ENCODE measurements at places on chromosomes 3 and 15.

DNA sequence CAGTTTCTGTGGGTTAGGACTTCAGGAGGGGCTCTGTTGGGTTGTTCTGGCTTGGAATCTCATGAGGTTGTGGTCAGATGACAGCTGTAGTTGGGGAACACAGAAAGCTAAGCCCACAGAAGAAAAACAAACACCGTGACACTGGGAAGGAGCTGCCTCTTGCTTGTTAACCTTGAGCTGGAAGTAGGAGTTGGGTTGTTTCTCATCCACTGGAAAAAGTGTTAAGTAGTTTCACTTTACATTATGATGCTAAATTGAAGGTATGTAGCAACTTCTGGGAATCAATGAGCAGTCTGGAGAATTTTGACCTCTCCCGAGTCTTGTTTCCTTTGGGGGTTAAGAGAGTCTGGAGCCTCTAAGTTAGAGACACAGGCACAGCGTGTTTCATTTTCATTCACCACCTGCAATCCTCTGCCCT lies 20.4 kb downstream of the HACD3 start:
- no peak for DNase-seq

- no peak for DNase-seq
Observed at GRCh38 chr3:14478956-14479550, 61.1 kb downstream of the GRIP2 start.

DNA sequence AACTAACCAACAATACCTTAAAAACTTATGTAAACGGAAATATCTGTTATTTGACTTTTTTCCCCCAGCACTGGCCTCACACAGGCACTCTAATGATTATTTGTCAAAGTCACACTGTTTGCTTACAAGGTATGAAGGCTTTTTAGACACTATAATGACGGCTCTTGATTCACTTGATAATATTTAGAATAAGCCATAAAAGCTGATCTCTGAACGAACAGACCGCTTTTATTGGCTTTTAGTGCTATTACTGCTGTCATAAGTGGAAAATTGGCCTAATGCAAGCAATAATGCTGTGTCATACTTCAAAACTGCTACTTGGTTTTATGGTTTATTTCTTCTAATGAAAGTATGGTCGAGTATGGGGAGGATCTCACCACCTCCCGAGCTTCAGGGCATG lies 35.1 kb downstream of the MDFIC2 start:
- DNase-seq: no peak

DNA sequence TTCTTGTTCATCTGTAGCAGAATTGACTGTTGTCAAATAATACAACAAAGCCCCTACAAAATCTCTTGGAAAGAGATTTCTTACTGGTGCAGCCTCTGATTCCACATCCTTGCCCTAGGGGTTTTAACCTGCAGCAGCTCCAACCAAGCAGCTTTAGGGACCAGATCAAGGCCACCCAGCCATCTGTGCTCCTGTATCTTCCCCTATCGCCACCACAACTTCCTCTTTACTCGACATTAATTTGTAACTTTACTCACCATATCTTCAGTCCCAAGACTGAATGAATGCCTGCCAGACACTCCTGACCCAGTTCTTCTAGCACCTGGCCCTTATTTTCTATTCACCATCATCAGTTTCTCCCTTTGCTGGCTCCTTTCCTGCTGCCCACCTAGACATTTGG lies 156.6 kb upstream of the IL12A start:
- DNase-seq: no peak

GRCh38 chr3:71360180-71360579 lies 223.3 kb downstream of the FOXP1 start:
- no peak for DNase-seq

- no peak for DNase-seq
Observed at GRCh38 chr3:42499478-42499871, 3.0 kb upstream of the VIPR1 start.

- no peak for DNase-seq
Observed at GRCh38 chr3:137294839-137295238, 337.1 kb downstream of the IL20RB start.

DNA sequence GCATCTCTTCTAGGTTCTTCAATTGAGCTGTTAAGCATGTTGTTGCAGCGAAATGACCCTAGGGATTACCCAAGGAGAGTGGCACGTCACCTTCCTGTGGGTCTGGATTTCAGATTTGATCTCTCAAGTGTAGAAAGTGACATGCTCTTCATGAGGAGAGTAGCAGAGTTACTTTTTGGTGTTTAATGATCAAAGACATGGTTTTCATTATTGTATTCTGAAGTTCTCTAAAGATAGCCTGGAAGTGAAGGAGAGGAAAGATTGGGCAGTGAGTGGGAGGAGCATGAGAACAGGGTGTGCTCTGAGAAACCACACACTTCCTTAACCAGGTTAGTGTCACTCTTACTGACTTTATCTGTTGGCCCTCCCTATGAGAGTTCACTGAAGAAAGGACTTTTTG lies 153.6 kb downstream of the AKAP13 start:
- no peak for DNase-seq

DNA sequence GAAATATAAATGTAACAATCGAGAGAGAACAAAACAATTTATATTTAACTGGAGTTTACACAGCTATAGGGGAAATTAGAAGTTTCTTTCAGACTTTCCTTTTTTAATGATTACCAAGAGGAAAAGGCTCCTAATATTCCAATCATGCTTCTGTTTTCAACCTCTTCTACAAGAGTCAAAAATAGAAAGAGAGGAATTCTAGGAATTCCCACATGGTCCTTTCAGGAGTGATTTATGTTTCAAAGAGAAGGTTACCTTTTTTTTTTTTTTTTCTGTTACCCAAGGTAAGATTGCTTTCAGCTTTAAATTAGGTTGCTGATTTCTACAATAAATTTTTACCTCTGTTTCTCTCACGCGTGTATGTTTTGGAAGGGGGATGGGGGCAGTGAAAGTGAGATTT lies 355.3 kb upstream of the DCBLD2 start:
- DNase-seq: no peak

DNA sequence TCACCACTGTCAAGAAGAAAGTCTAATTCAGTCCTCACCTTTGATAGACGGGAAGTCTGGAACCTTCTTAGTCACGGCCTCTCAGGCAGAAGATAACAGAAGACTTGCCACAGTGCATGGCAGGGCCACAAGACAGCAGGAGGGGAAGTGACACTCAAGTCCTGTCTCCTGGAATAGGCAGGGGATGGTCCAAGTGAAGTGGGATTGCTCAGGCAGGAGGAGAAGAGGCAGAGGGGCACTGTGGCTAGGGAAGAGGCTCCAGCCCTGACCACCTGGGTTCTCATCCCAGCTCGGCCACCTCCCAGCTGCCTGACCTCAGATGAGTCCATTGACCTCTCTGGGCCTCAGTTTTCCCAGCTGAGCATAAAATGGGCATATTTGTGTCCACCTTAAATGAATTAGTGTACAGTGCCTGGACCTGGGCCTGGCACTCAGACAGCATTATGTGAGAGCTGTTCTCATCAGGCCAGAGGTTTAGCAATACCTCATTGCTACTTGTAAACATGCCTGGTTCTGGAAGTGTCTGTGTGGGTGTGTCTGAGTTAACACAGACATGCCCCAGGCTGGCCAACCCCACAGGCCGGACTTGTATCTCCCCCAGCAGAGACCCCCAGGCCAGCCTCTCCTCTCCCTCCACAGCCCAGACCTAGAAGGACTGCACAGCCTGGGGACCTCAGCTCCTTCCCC lies 11.5 kb upstream of the PCSK6 start:
- DNase-seq: no peak

DNA sequence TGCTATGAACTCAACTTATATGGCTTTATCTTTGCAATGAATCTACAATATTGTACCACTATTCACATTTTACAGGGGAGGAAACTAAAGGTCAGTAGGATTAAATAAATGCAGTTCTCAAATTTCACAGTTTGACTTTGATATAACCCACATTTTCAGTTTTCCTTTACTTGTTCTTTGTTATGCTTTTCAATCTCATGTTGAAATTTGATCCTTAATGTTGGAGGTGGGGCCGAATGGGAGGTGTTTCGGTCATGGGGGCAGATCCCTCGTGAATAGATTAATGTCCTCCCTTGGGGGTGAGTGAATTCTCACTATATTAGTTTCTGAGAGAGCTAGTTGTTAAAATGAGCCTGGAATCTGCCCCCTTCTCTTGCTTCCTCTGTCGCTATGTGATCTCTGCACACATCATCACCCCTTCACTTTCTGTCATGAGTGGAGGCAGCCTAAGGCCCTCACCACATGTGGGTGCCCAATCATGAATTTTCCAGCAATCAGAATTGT lies 44.7 kb downstream of the CD200 start:
- no peak for DNase-seq

GRCh38 chr3:55698831-55699230 lies 211.7 kb upstream of the WNT5A start:
- no peak for DNase-seq

GRCh38 chr3:98972720-98973119 lies 71.2 kb upstream of the DCBLD2 start:
- no peak for DNase-seq

DNA sequence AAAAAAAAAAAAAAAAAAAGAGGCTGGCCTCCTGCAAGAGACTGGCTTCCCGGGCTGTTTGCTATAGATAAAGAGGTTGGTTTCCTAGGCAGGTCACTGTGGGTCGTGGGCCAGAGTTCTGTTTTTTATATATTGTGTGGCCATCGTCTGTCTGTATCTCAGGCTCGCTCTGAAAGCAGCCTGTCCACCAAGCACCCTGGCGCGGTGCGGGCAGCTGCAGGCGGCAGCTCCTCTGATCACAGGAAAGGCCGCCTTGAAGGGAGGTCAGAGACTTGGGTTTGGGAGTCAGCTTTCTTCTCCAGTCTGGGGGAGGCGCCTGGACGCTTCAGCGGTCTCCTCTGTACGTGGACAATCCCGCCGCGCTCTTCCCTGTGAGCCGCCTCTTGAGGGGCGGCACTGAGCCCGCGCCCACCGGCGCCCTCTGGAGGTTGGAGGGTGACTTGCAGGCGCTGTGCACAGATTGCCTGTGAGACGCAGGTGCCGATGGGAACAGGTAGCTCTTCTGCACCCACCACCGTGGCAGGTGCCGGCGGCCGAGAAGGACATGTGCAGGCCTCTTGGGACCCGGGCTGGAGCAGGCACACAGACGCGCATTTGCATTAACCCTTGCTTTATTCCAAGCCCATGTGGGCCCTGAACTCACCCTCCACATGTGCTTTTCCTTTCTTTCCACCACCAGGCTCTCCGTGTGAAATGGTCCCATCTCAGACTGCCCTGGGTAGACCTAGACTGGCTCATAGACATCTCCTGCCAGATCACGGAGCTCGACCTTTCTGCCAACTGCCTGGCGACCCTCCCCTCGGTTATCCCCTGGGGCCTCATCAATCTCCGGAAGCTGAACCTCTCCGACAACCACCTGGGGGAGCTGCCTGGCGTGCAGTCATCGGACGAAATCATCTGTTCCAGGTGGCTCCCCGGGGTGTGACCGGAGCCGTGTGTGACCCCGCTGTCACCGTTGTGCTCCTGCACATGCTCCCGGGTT lies 89.3 kb downstream of the LRRK1 start:
- DNase-seq: peak; percentile 64

- DNase-seq: no peak
Observed at GRCh38 chr3:158642005-158642404, 2.3 kb upstream of the GFM1 start.

DNA sequence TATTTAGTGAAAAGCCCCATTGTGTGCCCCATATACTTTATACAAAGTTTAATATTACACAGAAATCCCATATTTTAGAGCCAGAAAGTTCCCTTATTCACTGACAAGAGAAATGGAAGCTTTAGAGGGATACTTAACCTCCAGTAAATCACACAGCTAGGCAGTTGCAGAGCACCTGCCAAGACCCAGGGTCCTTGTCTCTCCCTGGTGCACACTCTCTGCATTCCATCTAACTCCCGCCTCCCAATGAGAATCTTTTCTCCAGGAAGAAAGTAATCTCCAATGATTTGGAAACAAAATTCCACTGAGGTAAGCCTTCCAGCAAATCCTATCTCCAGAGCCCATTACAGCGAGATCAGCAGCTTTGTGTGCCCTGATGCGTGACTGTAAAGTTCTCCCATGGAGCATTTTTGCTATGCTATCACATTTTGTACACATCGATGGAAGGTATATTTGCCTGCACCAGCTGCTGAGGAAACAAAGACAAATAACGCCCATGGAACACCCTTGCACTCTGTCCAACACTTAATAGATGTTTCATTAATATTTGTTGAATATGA lies 41.4 kb downstream of the ULK4 start:
- DNase-seq: no peak

DNA sequence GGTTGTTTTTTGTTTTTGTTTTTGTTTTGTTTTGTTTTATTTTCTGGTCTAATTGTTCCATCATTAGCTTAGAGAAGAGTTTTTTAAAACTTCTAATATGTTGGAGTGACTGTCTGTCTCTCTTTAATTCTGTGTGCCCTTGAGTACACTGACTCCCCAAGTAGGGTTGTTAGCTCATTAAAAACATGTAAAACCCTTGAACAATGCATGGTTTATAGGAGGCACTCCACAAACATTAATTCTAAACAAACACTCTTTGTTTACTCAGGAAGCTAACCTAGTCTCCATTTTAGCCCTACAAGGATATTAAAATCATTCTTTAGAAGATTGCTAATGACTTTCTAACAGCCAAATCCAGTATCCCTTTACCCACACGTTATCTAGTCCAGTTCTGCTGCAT lies 100.5 kb downstream of the CGGBP1 start:
- DNase-seq: no peak

- DNase-seq: no peak
Observed at GRCh38 chr3:143188881-143189280, 69.3 kb downstream of the CHST2 start.

DNA sequence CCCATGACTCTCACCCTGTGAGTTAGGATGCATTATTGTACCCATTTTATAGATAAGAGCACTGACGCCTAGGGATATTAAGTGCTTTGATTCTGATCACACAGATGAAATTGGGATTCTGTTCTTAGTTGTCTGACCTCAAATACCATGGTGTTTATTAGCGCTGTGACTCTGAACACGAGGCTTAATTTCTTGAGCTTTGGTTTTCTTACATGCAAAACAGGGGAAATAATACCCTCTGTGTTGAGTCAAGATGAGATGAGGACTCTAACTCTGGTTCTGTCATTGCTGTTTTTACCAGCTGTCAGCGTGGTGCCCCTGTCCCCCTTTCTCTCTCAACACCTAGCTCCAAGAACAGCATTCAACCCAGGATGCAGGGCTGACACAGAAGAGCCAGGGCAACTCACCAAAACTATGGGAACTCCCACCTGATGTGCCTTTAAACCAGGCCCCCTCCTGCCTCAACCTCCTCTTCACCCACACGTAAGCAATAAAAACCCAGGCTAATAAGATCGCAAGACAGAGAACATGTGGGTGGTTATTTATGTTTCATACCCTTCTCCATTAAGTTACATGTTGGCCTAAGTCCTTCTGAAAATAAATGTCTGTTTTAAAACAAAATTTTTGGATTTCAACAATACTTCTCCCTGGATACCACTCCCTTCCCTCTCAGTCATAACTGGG lies 100.1 kb upstream of the SPATA12 start:
- no peak for DNase-seq

GRCh38 chr3:23172059-23172458 lies 31.1 kb upstream of the UBE2E2 start:
- no peak for DNase-seq

- no peak for DNase-seq
Observed at GRCh38 chr3:110887176-110887575, 184.4 kb upstream of the NECTIN3 start.

Measured in activated CD4-positive, CD25-positive, alpha-beta regulatory T cell treated with anti-CD3 and anti-CD28 coated beads, Interleukin-2, amount 50 U/mL, for 16 hours (primary cell).